ENCODE measurements at places on chromosomes 5 and 9.

- DNase-seq: no peak
Measured at GRCh38 chr5:119022017-119022745, 33.8 kb upstream of the DTWD2 start.

- DNase-seq: no peak
Measured at GRCh38 chr5:6611334-6612256, 21.2 kb downstream of the NSUN2 start.

GRCh38 chr9:99027443-99027842, 77.5 kb upstream of the TGFBR1 start:
- DNase-seq: no peak

DNA sequence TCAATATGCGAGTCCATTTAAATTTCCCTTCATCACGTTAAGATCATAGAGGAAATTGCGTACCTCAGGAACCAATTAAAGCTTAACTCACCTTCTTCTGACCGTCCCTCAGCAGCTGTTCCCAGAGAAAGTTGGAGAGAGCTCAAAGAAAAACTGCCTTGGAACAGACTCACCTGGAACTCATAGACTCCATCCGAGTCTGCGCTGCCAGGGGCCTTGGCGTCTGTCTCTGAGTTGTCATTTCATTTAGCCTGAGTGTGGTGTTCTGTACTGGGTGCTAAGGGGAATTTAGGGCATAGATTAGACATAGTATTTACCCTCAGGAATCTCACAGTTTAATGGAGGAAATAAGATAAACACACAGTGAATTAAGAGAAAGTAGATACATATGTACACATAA, 892.7 kb downstream of the TLE1 start:
- DNase-seq: no peak

DNA sequence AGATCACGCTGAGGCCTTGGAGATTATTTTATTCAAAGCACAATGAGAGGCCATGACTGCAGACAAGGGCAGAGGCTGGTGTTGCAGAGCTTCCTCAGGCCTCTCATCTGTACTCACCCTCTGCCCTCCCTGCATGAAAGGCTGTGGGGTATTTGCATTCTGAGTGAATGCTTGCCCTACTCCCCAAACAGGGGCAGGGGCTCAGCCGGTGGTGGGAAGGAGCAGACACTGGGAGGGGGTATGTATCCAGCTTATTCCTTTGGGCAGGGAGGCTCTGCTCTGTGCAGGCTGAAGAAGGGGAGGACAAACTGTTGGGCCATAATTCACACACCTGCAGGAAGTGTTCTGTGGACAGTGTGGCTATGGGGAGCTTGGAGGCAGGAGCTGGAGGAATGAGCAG, 148.4 kb upstream of the PANK3 start:
- DNase-seq: no peak

DNA sequence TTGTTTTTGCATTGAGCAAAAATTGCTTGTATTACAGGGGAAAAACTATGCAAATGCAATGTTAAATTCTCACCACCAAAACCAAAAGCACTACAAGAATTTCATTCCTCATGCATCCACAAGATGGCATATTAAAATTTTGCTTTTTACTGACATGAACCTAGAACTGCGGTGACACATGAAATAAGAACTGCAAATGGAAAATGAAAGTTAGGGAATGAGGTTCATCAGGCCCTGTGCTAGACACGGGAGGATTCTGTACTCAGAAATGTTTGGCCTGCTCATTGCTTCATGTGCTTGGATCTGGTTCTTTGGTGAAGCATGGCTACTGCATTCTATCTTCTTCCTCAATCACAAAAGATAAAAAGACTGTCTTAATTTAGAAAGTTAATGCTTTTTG, 9.1 kb upstream of the RFK start:
- DNase-seq: peak; percentile 75

GRCh38 chr5:130975299-130975698, 189.8 kb downstream of the HINT1 start:
- DNase-seq: no peak

- DNase-seq: no peak
Measured at GRCh38 chr5:170380361-170380951, 8.7 kb downstream of the KCNMB1 start.

DNA sequence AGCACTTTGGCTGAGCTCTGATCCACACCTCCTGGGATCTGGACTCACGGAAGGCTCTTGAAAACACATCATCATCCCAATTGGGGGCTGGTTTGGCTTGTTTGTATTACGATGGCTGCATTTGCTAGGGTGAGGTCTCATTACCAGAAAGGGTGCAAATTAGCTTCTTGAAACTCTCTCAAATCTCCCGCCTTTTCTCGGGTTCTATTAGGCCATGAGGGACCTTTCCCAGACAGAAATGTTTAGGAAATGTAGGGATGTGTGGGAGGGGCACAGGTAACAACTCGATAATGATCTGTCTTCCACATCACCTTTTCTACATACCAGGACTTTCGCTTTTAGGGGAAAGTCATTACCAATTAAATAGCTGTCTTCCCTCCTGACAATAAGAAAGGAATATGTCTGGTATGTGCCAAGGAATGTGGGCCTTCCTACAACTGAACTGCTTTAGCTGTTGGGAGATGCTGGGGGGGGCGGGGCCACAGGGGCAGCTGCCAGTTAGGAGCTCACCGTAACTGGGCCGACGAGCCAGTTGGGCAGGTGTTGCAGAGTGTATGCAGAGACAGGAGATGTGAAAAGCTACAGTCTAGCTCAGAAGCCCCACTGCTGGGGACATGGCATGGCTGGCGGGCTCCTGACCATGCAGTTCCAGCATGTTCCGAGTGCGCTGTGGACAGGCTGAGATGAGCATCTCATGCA, 71.2 kb downstream of the AK8 start:
- no peak for DNase-seq

DNA sequence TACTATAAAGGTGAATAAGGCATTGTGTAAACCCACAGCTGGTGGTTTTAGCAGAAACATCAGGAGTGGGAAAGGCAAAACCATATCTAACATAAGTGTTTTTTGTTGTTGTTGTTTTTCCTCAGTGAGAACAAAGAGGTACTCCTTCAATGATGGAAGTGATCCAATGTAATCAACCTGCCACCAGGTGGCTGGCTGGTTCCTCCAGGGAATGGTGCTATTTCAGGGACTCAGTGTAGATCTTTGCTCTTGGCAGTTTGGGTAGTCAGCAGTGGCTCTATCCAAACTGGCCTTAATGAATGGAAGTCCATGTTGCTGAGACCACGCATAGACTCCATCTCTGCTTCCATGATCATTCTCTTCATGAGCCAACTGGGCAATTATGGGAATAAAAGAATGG, 10.8 kb downstream of the DMRTA1 start:
- DNase-seq: no peak

DNA sequence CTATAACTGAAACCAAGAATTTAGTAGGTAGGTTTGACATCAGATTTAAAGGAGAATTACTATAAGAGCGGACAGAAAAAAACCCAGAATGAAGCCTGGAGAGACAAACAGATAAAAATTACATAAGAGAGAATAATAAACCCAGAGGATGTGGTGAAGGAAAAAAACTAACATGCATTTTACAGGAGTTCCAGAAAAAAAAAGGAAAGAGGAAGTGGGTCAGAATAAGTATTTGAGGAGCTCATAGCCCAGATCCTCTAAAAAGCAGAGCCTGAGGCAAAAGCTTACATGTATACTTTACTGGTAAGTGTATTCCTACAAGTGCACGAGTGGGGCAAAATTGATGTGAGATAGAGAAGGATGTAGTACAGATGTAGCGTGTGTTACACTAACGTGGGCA, 43.1 kb upstream of the NAA35 start:
- no peak for DNase-seq

GRCh38 chr5:92852219-92852618, 728.8 kb downstream of the NR2F1-AS1 start:
- no peak for DNase-seq

DNA sequence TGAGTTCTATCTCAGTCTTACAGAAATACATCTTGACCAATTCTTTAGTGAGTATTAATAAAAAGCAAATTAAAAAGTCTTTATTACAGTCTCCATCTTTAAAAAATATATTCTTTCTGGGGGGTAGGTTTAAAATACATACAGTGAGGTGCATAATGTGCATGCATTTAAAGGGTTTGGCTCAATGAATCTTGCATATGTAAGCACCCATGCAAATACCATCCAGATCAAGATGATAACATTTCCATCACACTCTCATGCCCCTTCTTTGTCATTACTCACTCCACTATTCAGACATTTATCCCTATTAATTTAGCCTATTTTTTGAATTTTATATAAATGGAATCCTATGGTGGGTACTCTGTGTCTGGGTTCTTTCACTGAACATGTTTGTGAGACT, 113.0 kb downstream of the APBA1 start:
- DNase-seq: no peak

- DNase-seq: no peak
Measured at GRCh38 chr9:93905473-93906133, 49.6 kb downstream of the BARX1 start.

DNA sequence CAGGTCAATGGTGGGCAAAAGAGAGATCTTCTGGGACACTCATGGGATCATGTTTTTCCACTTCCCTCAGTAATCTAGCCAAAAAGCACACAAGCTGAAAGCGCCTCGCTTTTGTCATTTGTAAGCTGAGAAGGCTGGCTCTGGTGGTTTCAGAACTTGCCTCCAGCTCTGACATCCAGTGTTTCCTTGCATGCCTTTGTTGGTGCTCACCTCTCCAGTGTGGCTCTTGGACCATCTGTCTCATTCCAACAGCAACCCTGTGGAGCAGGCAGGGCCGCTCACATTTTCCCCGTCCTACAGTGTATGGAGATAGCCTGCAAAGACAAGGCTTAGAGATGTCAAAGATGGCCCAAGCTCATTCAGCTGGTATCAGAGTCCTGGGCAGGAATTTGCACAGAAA, 160.8 kb upstream of the KLF4 start:
- no peak for DNase-seq

DNA sequence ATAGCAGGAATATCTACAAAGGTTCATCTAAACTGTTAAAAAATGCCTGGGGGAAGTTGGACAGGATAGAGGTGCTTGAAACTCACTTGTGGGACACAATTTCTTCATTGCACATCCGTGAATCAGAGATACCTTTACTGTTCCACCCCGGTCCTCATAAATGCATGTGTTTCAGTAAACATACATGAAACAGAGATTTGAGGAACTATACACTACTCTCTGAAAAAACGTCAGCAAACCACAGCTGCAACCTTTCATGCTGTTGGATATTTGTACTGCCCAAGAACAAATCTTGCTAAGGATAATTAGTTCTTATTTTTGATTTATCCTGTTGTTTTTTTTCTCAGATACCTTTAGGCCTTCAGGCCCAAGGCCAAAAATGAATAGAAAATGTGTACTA, 337.3 kb downstream of the KDM4C start:
- DNase-seq: no peak

GRCh38 chr5:111299831-111300432, 75.7 kb downstream of the CAMK4 start:
- DNase-seq: no peak
